HT1080 (cell line): ENCODE measurements at places on chromosomes 12 and 14.

DNA sequence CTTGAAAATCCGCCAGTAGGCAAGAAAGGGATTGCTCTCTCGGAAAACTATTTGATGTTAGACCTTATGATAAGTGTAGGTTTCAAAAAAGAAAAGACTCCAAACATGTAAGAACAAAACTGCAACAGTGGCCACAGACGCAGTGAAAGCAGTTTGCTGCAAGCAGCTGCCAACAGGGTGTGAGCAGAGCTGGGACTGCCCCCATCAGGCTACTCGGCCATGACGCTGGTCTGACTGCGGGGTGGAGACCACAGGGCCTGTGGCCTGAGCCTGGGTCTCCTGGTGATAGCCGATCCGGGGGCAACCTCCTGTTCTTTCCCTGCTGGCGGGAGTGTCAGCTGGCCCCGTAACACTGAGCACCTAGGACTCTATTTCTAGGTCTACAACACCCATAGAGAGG lies 63.2 kb downstream of the AMN start:
- DNase-seq = no peak

- no peak for DNase-seq
These were observed 170.2 kb upstream of the HMGA2 start for GRCh38 chr12:65653946-65654629.

GRCh38 chr12:6936636-6937480 lies 6.8 kb upstream of the RNU7-1 start:
- no peak for DNase-seq

GRCh38 chr12:25052196-25052913 lies 103.5 kb upstream of the BCAT1 start:
- DNase-seq = no peak

DNA sequence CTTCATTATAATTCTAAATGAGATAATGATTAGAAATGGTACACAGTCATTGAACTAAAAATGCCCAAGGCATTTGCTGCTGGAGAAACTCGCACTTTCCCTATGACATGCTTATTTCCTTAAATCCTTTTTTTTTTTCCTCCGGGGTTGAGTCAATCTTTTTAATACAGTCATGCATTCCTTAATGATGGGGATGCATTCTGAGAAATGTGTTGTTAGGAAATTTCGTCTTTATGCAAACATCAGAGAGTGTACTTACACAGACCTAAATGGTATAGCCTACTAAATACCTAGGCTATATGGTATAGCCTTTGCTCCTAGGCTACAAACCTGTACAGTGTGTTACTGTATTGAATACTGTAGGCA lies 29.8 kb upstream of the DACT1 start:
- DNase-seq = peak; percentile 42
